Activated CD4-positive, alpha-beta T cell treated with anti-CD3 and anti-CD28 coated beads for 36 hours (primary cell): ENCODE measurements at places on chromosomes 7 and 10.

- no peak for DNase-seq
Measured at GRCh38 chr7:139627831-139628230, 104.3 kb downstream of the CLEC2L start.

- no peak for DNase-seq
Measured at GRCh38 chr10:47130491-47130890, 169.5 kb upstream of the GDF10 start.

DNA sequence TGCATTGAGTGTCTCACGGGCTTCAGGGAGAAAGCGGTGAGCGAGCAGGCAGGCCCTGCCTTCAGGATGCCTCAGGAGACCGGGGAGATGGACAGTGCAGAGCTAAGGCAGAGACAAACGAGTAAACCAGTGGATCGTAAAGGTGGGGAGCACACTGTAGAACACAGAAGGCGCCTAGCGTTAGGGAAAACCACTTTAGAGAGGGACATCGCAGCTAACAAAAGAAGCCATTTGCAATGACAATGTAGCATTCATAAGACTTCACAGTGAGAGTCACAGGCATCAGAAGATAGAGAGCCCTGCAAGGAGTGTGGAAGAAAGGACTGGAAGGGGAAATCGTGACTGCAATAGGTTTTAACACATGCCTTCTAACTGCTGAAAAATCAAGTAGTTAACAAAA lies 54.9 kb upstream of the TMEM273 start:
- no peak for DNase-seq

DNA sequence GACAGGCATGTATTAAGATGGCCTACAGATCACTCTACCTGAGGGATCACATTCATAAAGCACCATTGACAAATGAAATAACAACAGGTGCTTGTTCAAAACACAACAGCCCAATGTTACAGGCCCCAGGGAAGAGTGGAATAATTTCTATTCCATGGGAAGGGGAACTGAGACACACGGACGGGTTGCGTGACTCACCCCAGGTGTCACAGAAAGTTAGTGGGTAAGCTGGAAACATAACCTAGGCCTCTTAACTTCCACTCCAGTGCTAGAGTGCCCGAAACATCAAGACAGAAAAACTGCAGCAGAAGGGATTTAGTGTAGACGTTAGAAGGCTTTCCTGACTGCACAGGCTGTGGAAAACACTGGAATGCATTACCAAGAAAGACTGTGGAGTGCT lies 48.3 kb downstream of the SLC37A3 start:
- no peak for DNase-seq

- no peak for DNase-seq
Measured at GRCh38 chr7:112022128-112022527, 184.1 kb downstream of the DOCK4 start.

- DNase-seq = no peak
Measured at GRCh38 chr7:68074242-68074641, 1077.6 kb downstream of the TYW1 start.

GRCh38 chr7:36283711-36284130 lies 105.9 kb upstream of the ANLN start:
- peak; percentile 27 for DNase-seq

- no peak for DNase-seq
Measured at GRCh38 chr10:104293011-104293410, 24.0 kb downstream of the GSTO2 start.

GRCh38 chr10:79070606-79071395 lies 2.0 kb downstream of the ZMIZ1 start:
- DNase-seq = peak; percentile 58

DNA sequence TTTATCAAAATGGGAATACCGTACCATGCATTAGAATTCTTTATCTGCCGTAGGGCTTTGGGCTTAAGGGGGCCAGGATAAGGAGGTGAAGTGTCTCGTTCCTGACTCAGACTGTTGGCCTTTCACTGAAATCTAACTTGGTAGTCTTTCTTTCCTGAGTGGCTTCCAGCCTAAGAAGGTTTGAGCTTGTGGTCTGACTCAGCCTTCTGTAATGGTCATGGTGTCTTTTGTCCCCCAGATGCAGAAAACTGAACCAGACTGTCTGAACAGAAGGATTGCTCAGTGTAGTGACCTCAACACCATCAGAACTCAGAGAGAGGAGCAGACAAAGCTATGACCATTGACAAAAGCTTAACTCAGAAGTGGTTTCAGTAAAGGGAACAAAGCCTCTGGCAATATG lies 39.5 kb downstream of the WNT2 start:
- no peak for DNase-seq

- DNase-seq = no peak
Measured at GRCh38 chr10:95201736-95202135, 7.7 kb downstream of the ACSM6 start.

DNA sequence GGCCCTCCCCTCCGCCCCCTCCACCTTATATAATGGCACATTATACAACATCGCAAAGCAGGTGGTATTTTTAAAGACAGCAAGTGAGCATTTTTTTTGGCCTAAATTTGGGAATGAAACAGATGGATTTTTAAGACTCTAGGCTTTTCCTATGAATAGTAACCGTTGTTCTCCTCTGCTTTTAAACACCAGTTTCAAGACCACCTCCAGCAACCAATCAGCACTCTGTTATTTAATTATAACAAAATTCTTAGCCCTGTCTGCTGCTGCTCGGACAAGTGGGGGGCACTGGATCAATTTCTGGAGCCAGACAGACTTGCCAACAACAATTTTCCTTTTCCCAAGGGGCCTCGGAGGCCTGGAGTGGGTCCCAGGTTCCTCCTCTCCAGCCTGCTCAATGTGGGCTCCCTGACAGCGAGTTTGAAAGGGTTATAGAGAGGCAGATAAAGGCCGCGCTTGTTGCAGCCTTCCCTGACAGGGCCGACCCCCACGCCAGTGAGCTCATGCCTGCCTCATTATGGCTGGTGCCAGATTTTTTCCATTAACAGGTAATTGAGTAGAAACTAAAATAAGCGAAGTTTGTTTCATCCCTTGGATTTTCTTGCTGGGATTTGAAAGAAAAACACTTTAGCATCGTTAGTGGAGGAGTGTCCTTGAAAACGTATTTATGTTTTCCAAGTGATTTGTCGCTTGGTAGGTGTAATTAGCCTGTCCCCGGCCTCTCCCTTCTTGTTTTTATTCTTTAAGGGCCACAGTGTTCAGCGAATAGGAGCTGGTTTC lies 227.3 kb downstream of the TCF7L2 start:
- no peak for DNase-seq

DNA sequence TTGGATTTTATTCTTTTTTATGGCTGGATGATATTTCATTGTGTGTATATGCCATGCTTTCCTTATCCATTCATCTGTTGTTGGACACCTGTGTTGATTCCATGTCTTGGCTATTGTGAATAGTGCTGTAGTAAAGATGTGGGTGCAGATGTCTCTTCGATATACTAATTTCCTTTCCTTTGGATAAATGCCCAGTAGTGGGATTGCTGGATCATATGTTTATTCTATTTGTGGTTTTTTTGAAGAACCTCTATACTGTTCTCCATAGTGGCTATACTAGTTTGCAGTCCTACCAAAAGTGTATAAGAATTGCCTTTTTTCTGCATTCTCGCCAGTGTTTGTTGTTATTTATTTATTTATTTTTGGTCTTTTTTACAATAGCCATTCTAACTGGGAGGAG lies 159.8 kb downstream of the WNT2 start:
- no peak for DNase-seq

- DNase-seq = no peak
Measured at GRCh38 chr10:7945469-7946187, 108.9 kb upstream of the GATA3 start.

GRCh38 chr10:44011603-44011981 lies 362.9 kb upstream of the ZNF32 start:
- no peak for DNase-seq

DNA sequence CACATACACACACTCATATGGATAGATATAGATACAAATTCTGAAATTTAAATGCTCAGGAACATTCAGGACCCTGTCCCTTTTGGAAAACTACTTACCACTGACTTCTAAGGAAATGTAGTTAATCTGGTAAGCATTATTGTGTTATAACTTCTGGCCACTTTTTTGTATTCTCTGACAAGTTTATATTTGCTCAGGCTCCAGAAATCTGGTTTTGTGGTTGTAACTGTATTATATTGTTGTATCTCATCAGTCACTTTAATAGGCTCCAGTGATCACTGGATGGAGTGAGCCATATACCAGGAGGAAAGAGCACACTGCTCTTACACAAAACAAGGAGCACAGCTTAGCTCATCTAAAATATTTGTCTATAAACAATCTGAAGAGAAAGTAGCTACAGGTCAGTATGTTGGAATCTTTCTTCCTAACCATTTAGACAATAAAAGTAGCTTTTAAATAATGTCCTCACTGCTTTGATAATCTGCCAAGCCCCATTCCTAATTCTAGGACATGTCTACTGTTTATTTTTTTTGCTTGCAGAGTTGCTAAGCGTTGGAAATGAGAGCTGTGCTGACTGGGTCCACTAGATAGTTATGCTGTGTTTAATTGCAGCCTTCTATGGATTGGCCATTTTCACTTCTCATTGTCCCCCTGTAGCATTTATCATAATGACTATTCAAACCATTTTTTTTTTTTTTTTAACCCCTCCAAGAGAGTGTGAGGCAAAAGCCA lies 43.8 kb downstream of the SMNDC1 start:
- DNase-seq = no peak

- no peak for DNase-seq
Measured at GRCh38 chr7:121744877-121745276, 128.1 kb upstream of the PTPRZ1 start.

DNA sequence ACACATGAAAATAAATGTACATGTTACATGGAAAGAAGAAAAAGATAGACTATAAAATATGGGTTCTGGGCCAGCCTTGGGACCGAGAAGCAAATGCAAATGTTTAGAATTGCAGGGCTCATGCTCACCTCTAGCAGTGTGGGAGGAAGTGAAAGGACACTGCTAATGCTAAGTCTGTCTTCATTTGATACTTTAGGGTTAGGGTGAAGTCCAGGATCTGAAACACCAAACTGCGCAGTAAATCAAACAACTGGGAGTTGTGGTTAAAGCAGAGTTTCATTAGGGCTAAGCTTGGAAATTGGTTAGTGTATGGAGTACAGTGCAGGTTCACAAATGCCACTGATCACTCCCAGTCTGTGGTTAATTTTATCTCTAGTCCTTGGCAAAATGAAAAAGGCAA lies 73.2 kb upstream of the PDK4 start:
- DNase-seq = no peak

GRCh38 chr7:143512488-143513340 lies 35.0 kb downstream of the TAS2R41 start:
- DNase-seq = no peak

DNA sequence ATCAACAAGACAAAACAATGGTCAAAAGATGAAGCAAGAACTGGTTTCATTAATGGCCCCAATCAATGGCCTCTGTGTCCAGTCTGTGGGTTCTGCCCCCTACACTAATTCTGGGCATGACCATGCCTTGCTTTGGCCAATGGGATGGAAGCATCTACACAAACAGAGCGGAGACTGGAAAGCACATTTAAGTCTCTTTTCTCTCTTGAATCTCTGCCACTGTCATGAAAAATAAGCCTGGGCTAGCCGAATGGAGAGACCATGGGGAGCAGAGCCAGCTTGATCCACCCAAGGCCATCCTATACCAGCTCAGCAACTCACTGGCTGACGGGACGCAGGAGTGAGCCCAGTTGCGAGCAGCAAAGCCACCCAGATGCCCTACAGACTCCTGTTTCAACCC lies 30.9 kb downstream of the ANKRD16 start:
- DNase-seq = no peak
